ENCODE measurements at places on chromosomes 3 and 15.

DNA sequence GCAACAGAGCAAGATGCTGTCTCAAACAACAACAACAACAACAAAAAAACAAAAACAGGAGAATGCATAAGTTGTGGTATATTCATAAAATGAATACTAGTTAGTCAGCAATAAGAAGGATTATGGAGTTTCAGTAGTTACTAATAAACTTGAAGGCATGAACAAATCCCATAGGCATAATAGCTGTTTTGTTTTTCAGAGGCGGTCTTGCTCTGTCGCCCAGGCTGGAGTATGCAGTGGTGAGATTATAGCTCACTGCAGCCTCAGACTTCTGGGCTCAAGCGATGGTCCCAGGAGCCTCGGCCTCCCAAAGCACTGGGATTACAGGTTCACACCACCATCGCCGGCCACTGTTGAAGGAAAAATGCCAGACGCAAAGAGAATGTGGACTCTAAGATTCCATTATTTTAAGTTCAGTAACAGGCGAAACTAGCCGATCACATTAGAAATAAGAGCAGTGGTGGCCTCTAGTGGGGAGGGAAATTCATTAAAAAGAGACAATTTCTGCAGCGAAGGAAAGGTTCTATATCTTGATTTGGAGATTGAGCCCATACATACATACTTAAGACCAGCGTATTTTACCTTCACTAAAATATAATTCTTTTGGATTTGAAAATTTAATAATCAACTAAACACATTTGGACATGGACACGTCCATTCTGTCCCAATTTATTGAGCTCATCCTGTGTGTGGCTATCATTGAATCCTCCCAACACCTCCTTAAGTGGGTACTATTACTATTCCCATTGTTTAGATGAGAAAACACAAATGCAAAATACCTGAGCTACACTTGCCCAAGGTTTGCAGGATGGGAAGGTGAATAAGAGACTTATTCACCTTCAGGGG, 27.4 kb upstream of the HDAC11 start:
- no peak for DNase-seq

GRCh38 chr15:42220216-42220615, 12.1 kb upstream of the VPS39 start:
- no peak for DNase-seq

DNA sequence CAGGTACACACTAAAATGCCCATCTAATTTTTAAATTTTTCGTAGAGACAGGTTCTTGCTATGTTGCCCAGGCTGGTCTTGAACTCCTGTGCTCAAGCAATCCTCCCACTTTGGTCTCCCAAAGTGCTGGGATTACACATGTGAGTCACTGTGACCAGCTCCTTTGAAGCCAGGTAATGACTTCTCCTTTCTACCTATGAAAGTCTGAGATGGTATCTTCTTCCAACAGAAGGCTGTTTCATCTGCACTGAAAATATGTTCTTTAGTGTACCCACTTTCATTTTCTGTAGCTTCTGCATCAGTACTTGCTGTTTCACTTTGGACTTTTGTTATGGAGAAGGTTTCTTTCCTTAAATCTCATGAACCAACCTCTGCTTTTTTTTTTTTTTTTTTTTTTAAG, 8.8 kb downstream of the OIP5 start:
- no peak for DNase-seq

- no peak for DNase-seq
Observed at GRCh38 chr3:176755977-176756376, 441.3 kb downstream of the TBL1XR1 start.

DNA sequence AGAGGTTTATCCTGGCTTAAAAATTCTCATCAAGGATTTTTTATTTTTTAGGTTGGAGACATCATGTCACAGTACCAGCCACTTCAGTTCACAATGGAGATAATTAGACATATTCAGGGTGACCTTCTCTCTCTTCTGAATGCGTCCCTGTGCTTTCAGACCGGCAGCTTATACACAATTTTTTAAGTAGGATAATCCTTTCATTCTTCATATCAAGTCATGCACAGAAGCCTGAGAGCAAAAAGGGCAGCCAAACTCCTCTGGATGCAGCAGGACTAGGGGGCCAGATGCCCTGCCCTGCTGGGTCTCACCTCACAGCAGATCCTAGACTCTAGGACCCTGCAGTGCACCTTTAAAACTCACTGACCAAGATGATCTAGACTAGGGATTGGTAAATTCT, 210.4 kb downstream of the ERC2 start:
- no peak for DNase-seq

GRCh38 chr15:36617529-36618196, 38.2 kb downstream of the CDIN1 start:
- DNase-seq: no peak

DNA sequence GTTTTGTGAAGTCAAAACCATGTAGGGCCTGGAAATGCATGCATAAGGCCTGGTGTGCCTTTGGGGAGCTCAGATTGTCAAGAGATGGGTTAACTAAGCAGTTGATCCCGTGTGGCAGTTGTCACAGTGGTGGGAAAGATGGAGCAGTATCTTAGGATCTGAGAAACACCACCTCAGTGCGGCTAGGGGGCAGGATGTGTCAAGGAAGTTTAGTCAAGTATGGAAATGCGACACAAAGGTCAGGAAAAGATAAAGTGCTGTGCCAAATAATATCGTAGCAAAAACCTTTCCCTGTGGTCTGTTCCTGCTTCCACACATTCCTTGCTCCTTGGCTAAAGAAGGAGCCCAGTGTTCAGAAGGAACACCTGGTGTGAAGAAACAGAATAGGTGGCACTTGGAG, 396.4 kb downstream of the EDEM1 start:
- no peak for DNase-seq
